ENCODE measurements at places on chromosomes 1 and 21.

GRCh38 chr1:44031252-44032169, at the start of gene SLC6A9:
Gene SLC6A9 (minus strand): TSS chr1:44031462. CDS start chr1:44024277, 7,185 bp downstream.
- peak; percentile 38 for DNase-seq

GRCh38 chr21:19807201-19807600, 1191.0 kb upstream of the NCAM2 start:
- no peak for DNase-seq

DNA sequence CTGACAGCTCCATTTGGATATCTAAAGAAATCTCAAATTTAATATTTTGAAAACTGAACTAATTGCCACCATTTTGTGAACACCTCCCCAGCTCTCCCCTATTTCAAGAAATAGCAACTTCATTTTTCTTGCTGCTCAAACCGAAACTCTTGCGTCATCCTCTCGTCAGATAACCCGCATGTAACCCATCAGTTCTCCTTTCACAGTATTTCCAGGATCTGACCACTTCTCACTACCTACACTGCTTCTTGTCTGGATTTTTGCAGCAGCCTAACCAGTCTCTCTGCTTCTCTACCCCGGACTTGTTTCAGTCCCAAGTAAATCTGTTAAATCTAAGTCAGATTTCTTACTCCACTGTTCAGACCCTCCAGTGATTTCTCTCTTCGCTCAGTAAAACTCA, 75.6 kb downstream of the MTR start:
- no peak for DNase-seq

GRCh38 chr1:220239966-220240365, 32.3 kb downstream of the RAB3GAP2 start:
- DNase-seq, result no peak

DNA sequence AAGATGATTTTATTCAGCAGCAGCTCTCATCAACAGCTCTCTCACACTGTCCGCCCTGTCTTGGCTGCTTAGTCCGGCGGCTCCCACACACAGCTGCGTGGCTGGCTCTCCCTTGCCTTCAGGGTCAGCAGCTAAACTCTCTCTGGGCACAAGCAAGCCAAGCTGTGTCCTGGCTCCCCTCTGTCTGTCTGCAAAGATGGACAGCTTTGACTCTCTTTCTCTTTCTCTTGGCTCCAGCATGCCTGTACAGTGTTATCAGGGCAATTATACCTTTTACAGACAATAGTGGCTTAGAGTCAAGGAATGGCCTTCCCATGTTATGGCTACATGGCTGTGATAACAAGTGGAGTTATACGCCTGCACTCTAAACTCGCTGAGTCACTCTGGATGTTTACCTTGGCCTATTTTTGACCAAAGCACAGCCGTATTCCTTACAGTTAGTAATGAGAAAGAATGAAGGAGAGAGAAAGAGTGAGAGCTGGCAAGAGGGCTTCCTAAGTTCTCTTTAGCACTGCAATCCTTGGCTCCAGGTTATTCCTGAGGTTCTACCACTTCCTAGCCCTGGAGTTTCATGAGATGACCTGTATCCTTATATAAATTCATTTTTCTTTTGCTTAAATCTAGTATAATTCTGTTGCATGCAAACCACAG, 59.9 kb upstream of the ZSWIM5 start:
- DNase-seq, result no peak

DNA sequence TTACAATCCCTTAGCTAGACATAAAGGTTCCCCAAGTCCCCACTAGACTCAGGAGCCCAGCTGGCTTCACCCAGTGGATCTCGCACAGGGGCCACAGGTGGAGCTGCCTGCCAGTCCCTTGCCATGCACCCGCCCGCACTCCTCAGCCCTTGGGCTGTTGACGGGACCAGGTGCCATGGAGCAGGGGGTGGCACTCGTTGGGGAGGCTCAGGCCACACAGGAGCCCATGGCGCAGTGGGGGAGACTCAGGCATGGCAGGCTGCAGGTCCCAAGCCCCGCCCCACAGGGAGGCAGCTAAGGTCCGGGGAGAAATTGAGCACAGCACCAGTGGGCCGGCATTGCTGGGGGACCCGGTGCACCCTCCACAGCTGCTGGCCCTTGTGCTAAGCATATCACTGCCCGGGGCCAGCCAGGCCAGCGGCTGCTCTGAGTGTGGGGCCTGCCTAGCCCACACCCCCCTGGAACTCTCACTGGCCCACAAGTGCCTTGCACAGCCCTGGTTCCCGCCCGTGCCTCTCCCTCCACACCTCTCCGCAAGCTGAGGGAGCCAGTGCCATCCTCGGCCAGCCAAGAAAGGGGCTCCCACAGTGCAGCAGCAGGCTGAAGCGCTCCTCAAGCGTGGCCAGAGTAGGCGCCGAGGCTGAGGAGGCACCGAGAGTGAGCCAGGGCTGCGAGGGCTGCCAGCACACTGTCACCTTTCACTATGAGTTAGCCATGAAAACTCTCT, 117.8 kb downstream of the LIPI start:
- DNase-seq, result no peak

DNA sequence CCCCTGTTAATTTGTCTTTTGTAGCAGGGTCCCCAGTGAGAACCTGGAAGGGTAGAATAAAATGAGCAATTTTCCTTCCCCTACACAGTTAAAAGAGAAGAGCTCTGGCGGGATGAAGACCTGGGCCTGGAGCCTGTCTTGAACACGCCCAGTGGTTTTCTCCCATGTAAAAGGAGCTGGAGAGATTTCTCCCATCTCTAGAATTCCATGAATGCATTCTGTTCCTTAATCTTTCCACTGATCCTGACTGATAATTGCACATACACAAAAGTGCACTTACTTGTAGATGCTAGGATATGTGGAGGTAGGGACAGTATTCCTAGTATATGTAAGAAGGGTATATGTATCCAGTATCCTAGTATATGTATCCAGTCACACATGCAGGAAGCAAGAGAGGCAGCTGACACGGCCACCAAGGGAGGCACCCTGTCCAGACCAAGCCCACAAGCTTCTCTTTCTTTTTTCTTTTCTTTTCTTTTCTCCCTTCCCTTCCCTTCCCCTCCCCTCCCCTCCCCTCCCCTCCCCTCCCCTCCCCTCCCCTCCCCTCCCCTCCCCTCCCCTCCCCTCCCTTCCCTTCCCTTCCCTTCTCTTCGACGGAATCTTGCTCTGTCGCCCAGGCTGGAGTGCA, 11.9 kb upstream of the PKNOX1 start:
- DNase-seq, result no peak

DNA sequence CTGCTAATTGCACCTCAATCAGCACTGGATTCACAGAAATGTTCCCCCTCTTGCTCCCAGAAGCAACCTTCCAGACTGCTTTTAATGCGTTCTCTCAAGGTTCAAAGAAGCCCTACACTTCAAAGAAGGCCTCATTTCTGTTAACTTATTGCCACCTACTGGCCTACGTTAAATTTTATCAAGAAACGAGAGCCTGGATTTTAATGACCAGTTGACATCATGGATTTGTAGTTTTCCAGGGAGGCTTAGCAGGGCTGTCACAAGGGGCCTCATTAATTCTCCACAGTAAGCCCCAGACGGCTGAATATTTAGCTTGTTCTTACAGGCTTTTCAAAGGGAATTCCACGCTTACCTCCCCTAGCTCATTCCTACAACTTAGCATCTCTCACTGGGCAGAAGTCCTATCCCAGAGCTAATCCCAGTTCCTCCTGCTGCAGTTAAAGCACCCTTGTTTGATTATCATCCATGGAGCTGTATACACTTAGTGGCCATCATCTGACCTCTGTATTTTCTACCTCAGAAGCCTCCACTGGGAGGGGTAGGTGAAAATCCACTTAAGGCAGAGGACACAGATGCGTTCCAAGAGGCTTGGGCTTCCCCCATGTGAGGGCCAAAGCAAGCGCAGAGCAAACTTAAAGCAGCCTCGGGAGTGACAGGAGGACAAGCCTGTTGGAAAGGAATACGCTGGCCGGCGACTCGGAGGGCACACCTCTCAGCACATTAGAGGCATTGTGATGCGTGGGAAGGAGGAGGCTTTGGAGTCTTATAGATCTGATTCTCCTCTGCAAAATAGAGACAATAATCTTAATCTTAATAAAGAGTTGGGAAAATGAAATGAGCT, 32.2 kb upstream of the CYP4X1 start:
- no peak for DNase-seq

- DNase-seq, result no peak
Observed at GRCh38 chr1:113684153-113684541, 75.1 kb downstream of the PHTF1 start.

DNA sequence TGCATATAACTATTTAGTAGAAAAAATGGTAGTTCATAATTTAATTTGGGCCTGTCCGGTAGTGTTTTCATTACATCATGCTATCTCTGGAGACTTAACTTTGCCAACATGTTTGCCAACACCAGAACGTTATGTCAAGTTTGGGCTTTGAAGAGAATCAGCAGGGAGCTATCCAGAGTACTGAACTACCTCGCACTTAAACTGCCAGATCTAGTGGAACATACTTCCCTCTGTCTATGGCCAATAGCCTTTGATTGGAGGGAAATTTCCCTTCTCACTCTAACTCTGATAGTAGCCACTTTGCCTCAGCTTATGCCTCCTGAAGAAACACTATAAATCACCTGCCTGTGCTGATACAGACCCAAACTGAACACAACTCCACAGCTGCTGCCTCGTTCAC, 10.0 kb downstream of the LRRC53 start:
- no peak for DNase-seq

- peak; percentile 62 for DNase-seq
Observed at GRCh38 chr1:225896937-225897549, 8.1 kb upstream of the LEFTY1 start.

DNA sequence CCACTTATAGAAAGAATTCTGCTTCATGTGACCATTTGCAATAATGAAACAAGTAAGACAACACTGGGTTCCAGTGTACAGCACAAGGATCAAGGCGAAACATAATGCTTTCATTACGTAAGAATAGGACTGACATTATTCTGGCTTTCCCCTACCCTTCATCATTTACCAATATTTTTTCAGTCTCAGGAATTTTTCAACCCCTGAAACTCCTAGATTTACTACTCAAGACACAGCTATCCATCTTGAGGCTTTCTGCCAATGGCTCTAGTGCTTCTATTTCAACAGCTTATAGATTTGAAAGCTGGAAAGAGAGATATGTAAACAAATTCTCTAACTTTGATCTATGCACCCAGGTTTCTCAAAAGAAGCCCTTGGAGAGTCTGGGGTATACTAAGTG, 48.4 kb downstream of the WLS start:
- no peak for DNase-seq

GRCh38 chr1:239733995-239734394, 347.6 kb downstream of the CHRM3 start:
- DNase-seq, result no peak

- no peak for DNase-seq
Observed at GRCh38 chr1:87702455-87702854, 373.8 kb downstream of the LMO4 start.

- DNase-seq, result no peak
Observed at GRCh38 chr1:186799689-186800054, 29.1 kb upstream of the PLA2G4A start.

GRCh38 chr1:168518201-168518689, 25.6 kb downstream of the XCL2 start:
- no peak for DNase-seq

DNA sequence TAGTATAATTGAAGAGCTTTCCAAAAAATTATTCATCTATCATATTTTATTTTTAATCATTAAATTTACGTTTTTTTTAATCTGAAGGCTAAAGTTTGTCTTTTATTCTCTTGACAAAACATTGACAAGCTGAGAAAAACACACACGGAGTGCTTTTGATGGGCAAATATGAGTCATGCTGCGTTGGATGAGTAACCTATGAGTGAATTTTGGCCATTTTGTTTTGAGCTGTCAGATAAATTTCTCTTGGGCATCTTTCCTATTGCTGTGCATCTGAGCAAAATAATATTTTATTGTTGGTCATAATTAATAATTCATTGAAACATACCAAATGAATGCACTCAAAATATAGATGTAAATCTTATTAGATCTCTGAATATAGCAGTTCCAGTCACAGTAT, 1144.1 kb upstream of the ADGRL2 start:
- no peak for DNase-seq

- DNase-seq, result peak; percentile 38
Observed at GRCh38 chr1:183956559-183957188, 80.9 kb downstream of the COLGALT2 start.

DNA sequence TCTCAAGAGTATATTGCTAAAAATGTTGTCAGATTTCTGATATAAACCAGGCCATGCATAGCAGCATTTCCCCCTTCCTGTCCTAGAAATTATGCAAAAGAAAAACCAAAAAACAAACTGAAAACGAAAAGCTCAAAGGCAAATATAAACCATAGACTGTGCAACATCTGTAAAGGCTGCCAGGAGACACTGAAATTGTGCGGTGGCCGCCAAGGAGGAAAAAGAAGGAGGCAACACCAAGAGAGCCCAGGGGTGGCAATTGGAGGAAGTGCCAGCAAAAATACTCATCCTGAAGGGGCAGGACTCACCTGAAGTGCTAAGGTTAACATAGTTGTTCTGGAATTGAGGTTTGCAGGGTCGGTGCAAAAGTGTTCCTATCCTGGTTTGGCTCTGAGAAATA, 92.0 kb downstream of the RWDD3 start:
- no peak for DNase-seq

DNA sequence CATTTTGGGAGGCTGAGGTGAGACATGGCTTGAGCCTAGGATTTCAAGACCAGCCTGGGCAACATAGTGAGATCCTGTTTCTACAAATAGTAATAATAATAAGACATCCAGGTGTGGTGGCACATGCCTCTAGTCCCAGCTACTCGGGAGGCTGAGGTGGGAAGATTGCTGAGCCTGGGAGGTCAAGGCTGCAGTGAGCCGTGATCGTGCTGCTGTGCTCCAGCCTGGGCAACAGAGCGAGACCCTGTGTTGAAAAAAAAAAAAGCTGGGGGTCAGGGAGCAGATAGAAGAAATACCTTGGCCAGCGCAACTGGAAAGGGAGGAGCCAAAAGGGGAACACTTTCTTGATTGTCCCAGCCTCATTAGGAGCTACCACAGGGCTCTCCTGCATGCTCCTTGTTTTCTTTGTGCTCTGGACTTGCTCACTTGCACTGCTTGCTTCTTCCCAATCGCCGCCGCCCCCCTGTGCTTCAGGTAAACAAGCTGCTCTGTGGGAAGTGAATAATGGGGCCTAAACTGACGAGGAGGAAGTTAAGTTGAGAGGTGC, 31.1 kb downstream of the PBX1 start:
- DNase-seq, result no peak

DNA sequence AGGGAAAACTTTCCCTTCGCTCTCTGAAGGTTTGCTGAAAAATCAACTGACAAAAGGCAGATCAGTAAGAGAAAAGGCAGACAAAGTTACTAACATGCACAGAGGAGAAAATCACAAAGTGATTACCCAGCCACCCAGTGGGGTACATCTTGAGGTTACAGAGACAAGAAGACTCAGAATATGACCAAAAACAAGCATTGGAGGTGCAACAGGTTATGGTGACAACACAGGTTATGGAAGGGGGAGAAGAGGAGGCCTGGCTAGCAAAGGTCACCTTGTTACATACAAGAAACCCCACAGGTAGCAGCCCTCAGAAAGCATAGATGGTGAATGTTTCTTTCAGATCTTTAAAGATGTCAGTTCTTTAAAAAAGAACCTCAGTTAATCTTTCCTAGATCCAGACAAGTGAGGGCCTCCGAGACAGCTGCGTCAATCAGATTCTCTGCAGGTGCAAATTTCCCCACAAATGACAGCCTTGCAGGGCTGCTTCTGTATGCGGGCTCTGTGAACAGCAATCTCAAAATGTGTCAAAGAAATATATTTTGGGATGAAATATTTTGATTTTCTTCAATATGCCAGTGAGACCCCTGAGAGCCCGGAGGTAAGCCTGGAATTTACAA, 207.6 kb upstream of the RAB4A start:
- DNase-seq, result no peak

GRCh38 chr1:231731268-231731667, 104.7 kb downstream of the DISC1 start:
- no peak for DNase-seq
